Activated CD8-positive, alpha-beta memory T cell treated with anti-CD3 and anti-CD28 coated beads for 1 hour (primary cell): ENCODE measurements at places on chromosomes 3 and 15.

GRCh38 chr3:17140670-17141505 is 256.1 kb downstream of the PLCL2 start:
- no peak for DNase-seq

DNA sequence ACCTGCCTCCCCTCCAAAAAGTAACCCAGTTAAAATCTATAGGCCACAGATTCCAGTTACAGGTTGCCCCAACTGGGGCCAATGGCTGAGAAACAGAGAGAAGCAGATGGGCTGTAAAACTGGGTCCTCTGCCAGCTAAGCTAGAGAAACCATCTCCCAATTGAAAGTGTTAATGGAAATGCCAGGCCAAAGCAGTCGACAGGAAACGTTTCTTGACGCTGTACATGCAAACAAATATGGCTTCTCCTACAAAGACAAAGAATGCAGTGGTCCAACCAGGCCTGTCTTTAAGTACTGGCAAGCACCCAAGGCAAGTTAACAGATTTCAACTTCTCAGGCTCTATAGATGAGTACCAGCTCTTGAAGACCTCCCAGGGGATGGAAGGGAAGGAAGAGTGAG is 71.3 kb downstream of the MAGI1 start:
- DNase-seq: no peak

GRCh38 chr3:50202353-50203112 is 2.5 kb upstream of the SLC38A3 start:
- no peak for DNase-seq

GRCh38 chr15:37017031-37017625 is 83.2 kb downstream of the MEIS2 start:
- DNase-seq: no peak

- DNase-seq: no peak
Measured at GRCh38 chr3:149765762-149766334, 13.6 kb upstream of the COMMD2 start.

DNA sequence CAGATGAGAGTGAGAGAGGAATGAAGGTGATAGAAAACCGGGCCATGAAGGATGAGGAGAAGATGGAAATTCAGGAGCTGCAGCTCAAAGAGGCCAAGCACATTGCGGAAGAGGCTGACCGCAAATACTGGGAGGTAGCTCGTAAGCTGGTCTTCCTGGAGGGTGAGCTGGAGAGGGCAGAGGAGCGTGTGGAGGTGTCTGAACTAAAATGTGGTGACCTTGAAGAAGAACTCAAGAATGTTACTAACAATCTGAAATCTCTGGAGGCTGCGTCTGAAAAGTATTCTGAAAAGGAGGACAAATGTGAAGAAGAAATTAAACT is 88.9 kb downstream of the EOMES start:
- no peak for DNase-seq

DNA sequence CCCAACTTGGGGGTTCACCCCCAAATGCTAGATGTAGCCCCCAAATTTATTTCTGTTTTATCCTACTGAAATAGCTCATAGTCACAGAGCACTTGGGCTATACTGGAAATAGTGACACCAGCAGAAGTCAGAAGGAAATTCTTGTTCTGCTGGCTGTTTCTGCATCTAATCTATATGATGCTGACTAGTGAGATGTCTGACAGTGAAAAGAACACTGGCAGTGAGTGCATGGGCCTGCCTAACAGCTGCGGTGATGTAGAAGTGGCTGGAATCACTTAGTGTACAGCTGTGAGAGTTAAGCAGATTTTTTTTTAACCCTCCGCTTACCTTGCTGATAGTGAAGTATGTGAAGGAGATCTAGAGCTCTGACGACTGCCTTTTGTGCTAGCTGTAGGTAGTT is 14.0 kb downstream of the TTC14 start:
- DNase-seq: no peak

- no peak for DNase-seq
Measured at GRCh38 chr3:29099775-29100174, 181.1 kb upstream of the RBMS3 start.
